ENCODE measurements at places on chromosomes 7 and 10. TPM values are rescaled to one million over a fixed set of nuclear protein-coding genes. Genes with fewer than 3 reads are reported as not detected.

GPR26 gene
- total RNA-seq, result not detected

UBE3C gene
- 70.9 TPM for total RNA-seq

FAM25A gene
- total RNA-seq, result not detected

HOXA9 gene
- total RNA-seq, result not detected

LRRC18 gene
- not detected for total RNA-seq

RBP3 gene
- total RNA-seq, result under 0.01 TPM

GIMAP8 gene
- 0.12 TPM for total RNA-seq

CALHM1 gene
- total RNA-seq, result not detected

VKORC1L1 gene
- total RNA-seq, result 10.1 TPM

SLC16A12 gene
- total RNA-seq, result 0.12 TPM

Measured in smooth muscle cell of the coronary artery (primary cell).